ENCODE measurements at places on chromosomes 6 and 20. TPM values are rescaled to one million over a fixed set of nuclear protein-coding genes. Genes with fewer than 3 reads are reported as not detected.

DNA sequence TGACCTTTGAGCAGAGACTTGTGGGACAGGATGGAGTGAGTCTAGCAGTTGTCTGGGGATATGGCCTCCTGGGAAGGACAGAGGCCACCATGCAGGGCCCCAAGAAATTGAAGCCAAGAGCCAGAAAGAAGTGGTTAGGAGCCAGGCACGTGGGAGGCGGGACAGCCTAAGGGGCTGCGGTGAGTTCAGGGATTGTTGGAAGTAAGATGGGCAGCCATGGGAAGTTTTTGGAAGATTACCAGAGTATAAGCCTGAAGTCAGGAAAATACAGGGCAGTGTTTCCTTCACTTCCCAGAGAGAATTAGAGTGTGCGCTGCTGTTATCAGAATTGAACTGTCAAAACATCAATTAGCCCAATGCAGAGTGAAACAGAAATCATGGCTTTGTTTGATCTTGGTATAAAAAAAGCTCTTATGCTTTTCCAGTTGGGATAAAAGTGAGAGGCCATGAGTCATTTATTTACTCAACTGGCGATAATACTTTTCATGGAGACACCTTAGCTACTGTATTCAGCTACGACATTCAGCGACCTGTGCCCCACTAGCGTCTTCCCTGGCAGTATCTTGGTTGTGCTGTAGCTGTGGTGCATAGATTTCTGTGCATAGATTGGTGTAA, 66.9 kb downstream of the PHACTR2 start:
- no peak for DNase-seq

The PCED1A gene
- 14.6 TPM for total RNA-seq

DNA sequence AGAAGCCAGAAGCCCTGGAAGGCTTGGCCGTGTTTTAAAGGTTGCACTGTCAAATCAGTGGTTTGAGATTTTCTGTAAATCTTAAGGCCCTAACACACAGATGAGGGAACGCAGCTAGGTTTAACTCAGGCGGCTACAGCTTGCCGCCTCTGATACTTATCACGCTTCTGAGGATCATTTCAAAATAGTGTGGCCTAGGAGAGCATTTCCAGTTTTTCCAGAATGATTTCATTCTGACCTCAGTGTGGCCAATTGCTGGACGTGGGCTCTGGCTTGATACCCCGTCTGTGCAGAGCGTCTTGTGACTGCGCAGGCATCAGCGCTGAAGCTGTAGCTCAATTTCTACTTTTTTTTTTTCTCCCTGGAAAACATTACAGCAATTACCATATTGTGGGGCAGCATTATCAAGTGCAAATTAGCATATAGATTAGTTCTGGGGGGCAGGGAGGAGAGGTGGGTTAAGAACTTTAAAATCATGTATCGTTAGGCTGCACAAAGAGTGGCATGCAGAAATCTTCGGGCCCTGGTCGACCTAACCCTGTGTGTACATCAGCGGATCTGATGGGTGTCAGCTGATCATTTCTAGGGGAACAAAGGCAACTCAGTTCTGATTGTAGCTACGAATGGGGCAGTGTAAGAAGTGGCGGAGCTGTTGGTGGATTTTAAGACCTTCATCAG, 105.0 kb upstream of the EEF1E1 start:
- DNase-seq = no peak

The TRIM31 gene
- not detected for total RNA-seq

The TOP1 gene
- 31.6 TPM for total RNA-seq

DNA sequence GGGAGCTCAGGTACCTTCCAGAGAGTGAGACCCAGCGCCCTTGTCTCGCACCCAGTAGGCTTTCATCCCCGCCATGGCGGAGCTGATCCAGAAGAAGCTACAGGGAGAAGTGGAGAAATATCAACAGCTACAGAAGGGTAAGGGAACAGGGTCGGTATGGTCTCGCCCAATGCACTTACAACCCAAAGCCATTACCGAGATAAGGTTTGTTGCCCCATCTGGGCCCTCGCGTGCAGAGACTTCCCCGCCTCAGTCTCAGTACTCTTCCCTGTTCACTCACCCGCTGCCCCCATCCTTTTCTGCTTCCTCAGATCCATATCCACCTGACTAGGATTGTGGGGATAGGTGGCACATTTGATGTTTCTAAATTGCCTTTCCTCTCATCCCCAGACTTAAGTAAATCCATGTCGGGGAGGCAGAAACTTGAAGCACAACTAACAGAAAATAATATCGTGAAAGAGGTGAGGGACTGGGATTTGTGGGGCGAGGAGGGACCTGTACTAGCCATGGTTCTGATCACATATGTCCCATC, 449 bp downstream of the PFDN6 start:
- no peak for DNase-seq

DNA sequence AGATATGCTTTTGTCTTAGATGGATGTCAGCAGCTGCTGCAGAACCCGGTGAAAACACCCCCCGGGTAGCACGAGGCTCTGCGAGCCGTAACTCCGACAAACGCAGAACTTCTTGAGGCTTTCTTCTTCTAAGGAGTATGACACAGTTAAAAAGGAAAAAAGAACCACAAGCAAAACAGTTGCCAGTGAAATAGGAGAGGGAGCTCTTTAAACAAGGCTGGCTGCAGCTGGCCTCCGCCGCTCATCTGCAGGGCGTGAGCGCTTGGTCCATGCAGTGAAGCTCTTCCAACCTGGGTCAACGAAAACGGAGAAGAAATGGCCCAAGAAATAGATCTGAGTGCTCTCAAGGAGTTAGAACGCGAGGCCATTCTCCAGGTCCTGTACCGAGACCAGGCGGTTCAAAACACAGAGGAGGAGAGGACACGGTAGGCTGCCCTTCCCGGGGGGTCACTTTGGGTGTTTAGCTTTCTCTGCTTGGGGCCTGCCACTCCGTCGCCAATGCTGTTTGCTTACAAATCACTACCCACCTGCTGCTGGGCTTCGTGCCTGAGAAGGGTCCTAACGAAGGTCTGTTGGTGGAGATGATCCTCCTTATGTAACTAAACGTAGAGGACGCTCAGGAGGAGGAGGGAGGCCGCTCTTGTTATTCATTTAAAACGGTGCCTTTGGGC, 13.2 kb downstream of the SYTL3 start:
- DNase-seq = no peak

The MYBL2 gene
- total RNA-seq = 28.8 TPM

GRCh38 chr20:5596401-5597193, 153.6 kb upstream of the SHLD1 start:
- DNase-seq = no peak

GRCh38 chr6:71324194-71324785, 35.7 kb downstream of the OGFRL1 start:
- no peak for DNase-seq

The RHAG gene
- total RNA-seq = not detected

- DNase-seq = no peak
Observed at GRCh38 chr6:24916496-24916895, 19.3 kb downstream of the RIPOR2 start.

- no peak for DNase-seq
Observed at GRCh38 chr6:21444711-21445260, 148.8 kb upstream of the SOX4 start.

- no peak for DNase-seq
Observed at GRCh38 chr6:139712830-139713229, 338.4 kb upstream of the CITED2 start.

The CST7 gene
- not detected for total RNA-seq

DNA sequence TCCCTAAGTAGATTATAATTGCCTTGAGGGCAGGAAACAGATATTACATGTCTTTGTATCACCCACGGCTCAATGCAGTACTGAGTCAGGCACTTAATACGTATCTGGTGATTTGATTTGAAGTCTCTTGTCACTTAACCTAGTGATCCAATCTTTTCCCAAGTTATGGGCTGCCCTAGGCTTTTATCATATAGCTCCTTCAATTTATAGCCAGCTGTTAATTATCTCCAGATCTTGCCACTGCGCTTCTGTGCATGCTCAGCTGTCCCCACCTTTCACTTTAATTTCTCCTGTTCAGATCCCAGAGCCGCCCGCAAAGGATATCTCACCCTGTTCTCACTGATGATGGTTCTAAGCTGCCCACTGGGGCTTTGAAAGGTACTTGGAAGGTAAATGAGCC, 41.9 kb downstream of the SNHG17 start:
- no peak for DNase-seq

DNA sequence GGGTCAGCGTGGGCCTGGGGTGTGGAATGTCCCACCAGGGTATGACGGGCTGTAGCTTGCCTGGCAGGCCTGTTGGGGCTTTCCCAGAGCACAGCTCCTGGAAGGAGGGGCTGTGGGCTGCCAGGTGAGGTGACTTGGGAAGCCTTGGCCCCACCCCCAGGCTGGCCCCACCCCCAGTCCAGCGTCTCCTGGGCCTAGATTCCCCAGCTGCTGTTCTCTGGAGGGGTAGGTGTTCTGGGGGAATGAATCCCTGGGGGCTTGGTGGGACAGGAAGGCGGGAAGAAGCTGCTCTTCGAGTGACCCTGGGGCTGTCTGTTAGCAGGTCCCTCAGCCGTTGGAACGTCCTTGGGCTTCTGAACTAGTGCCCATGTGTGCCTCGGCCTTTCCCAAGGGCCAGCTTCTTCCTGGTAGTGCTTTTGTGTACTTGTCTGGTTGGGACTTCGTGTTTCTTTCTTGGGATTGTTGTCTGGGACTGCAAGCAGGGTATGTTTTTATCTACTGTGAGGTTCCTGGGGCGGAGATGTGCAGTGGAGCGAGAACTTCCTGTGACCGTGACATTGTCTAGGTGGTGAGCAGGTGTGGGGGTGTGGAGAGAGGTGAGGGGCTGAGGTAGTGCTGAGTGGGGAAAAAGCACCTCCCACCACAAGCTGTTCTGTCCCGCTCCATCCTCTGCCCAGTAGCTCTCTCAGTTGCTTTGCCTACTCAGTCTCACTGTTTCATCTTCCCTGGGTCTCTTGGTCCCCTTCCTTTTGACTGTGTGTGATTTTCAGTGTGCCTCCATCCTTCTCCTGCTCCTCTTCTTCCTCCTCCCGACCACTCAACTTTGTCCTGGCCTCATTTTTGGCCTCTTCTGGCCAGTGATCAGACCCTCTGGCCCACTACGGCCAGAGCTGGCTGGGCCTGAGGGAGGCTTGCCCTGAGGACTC, 1.3 kb upstream of the DDR1 start:
- peak; percentile 82 for DNase-seq

- no peak for DNase-seq
Observed at GRCh38 chr20:48875233-48875913, 46.1 kb upstream of the ARFGEF2 start.

DNA sequence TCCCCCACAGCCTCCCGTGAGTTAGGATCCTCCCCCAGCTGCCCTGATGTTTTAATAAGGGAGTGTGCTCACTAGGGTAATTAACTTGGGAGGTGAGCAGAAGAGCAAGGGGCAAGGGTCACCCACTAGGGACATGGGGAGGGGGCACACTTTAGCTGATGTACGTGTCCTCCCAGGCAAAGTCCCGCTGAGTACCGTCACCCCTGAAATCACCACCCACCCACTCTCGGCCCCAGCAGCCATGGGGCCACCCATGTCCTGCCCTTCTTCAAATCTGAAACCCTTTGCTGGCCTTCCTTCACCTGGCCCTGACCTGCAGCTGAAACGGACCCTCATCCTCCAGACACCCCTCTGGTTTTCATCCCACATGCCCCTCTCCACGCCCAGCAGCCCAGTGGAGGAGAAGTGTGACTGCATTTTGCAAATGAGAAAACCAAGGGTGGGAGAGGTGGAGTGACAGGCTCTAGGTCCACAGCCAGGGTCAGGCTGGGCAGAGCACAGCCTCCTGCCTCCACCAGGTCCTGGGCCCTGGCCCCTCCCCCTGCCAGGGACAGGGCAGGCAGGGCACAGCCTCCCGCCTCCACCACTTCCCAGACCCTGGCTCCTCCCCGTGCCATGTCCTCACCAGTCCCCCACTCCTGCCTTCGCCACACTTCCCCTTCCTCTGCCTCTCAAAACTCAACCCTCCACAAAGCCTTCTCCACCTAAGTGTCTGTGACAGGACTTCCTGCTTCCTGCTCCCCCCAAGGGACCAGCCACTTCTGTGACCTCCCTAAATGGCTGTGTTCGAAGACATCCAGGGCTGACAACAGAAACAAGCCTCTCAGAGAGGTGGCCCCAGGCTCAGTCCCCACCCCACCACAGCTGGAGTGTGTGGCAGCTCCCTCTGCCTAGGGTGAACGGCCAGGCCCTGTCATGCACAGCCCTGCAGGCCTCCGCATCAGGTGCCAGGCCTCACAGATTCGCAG, 15.1 kb downstream of the ACSS1 start:
- DNase-seq = no peak

The HLA-DQA2 gene
- total RNA-seq = not detected

GRCh38 chr6:23086100-23086499, 516.7 kb downstream of the HDGFL1 start:
- DNase-seq = no peak
